ENCODE measurements at places on chromosomes 7 and 10.

DNA sequence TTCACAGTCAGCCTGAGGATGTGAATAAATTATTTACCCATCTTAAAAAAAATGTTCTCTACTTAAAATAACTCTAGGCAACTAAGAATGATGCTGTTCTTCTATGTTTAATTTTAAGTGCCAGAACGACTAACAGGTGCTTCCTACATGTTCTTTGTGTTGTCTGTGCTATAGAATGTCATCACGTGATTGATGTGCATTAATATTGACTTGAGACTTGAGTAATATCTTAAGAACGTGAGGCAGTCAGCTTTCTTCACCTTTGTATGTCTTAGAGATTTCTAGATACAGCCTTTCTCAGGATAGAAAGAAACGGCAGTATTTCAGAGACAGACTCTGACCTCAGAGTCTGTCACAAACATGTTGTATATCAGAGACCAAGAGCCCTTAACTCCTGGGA lies 274.6 kb downstream of the KCND2 start:
- no peak for DNase-seq

GRCh38 chr10:90458054-90458453 lies 399.8 kb downstream of the HTR7 start:
- DNase-seq = no peak

DNA sequence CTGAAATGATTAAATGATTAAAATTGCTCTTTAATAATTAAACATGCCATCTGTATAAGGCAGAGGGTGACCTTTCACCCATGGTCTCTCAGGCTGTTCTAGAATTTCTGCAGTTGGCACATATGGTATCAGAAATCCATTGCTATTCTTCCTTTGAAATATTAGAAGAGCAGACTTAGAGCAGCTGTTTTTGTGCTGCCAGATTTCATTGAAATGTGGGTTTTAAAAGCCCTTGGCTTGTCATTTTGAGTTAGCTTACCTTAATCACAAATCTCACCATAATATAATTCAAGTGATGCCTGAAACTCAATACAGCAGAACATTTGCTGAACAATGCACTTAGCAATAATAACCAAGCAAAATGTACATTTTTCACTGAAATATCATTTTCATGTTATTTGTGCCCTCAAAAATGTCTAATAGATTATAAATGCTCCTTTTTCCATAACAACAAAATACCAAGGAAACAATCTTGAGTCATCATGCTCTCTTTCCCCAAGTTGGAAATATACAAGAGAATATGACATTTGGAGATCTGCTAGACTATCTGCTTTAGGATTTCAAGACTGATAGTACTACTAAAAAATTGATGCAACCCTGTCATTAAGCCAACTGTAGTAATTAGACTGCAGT lies 16.1 kb upstream of the PTTG1IP2 start:
- no peak for DNase-seq

DNA sequence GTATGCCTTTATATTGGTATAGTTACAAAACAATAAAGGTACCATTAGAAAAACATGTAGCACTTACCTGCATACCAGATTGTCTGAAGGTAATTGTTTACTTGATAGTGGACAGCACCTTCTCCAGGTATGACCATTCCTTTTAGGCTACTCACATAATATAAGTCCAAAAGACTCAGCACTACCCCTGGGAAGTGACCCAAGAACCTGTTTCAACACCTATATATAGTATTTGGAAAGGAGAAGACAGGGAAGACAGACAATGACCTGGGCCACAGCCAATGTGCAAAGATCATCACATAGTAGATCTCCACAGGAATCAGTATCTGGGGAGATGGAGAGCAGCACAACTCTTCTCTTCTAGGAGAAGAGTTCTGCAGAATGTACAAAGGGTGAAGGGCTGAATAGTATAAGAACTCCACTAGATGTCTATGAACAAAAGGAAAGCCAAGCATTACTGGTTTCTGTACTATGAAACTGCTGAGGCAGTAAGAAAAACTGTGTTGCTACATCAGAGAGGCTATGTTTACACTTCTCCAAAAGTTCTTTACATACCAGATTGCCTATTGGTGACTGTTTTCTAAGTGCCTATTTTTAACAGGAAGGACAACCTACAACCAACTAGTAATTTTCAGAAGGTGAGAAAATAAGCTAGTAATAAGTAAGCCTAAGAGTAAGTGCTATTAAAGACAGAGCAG lies 159.2 kb downstream of the BTAF1 start:
- DNase-seq = no peak

DNA sequence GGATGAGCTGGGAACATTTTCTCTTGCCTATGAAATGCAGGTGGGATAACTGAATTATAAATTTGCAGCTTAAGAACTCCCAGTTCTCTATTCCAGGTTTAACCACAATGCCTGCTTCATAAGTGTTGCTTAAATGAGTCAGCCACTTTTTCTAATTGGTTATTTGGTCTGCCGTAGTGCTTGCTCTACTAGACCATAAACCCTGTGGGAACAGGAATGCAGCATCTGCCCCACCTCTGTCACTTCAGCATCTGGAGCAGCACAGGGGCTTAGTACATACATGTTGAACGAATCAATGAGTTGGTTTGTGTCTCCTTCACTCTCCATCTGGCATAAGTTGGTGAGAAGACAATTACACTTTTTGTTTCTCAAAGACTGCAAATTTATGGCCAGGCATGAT lies 95.2 kb upstream of the PTER start:
- no peak for DNase-seq

GRCh38 chr7:42910306-42910705 lies 1.6 kb downstream of the C7orf25 start:
- no peak for DNase-seq

DNA sequence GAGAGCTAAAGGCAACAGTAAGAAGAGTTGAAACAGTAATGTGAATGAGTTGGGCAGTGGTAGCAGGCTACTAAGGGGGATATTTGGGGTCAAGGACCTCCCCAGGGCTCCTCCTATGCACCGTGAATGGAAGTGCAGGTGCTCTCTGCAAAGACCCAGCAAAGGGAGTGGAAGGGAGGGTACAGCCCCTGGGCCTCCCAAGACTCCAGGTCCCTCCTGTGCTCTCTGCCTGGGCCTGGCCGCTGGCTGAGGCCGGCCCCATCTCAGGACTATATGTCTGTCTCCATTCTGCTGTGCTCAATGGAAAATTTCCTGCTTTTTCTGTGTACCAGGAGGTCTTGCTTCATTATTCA lies 372.1 kb upstream of the MKI67 start:
- DNase-seq = no peak

DNA sequence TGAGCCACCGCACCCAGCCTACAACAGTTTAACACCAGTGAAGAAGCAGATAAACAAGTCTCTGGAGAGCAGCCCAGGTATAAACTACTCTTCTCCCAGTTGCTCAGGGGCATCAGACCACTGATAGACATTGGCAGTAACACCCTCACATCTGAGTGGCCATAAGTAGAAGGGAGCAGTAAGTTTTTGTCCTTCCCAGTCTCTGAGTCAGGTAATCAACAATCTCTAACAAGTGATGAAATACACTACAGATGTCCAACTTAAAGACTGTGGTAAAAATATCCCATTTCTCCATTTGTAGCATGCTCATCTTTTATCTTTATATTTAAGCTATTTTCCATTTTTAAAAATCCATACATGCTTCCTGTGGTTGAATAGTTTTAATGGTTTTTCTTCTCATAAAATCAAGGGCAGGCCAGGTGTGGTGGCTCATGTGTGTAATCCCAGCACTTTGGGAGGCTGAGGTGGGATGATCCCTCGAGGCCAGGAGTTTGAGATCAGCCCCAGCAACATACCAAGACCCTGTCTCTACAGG lies 78.6 kb downstream of the GSAP start:
- DNase-seq = no peak

GRCh38 chr7:139691253-139691781 lies 86.5 kb downstream of the HIPK2 start:
- DNase-seq = no peak

DNA sequence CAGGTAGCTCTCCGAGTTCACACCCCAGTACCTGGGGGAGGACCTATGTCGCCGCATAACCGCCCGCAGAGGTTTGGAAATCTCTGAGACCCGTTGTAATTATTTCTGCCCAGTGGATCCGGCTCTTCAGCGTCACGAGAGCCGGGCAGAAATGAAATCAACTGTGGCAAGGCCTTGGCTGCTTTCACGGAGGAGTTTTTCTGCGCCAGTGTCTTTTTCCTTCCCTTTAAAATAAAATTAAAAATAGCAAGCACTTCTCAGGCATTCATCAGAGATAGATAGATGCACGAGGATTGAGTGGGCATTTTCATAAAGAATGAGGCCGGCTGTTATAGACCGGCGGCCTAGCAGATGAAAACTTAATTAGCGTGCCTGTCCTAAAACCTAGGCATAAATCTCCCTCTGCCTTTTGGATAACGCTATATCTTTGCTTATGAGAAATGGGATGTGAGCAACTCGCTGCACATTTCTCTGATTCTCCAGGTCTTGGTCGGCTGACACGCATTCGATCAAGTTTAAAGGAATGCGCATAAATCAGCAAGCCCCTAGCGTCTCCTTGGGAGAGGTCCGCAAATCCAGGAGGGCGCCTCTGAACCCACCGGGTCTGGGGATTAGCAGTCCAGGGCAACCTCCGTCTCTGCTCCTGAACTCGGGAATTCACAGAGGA lies 6.4 kb downstream of the HOXA13 start:
- no peak for DNase-seq
